AG04450 (cell line): ENCODE measurements at places on chromosomes 7 and 10.
A peak's percentile ranks its signal among the peaks of the same experiment; 100 is the strongest.

DNA sequence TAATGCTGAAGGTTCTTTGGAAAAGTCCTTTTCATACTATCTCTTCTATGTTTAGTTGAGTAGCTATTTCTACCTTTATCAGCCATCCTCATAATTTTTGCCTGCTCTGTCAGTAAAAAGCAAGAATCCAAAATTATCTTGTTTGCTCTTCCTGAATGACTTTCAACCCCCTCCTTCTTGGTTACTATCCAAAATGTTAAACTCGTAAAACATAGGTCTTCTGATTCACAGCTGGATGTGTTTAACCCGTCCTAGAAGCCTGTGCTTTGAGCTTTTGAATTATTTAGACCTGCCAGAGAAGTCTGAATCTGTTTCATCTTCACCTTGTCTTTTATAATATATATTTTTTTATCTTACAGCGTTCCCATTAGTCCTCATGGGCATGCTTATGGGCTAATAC, 136.4 kb upstream of the MDFIC start:
- no peak for DNase-seq

GRCh38 chr7:45682836-45683555, 108.8 kb downstream of the ADCY1 start:
- DNase-seq, result no peak

GRCh38 chr7:5339955-5340354, 57.2 kb downstream of the SLC29A4 start:
- DNase-seq, result no peak

GRCh38 chr10:71326464-71326881, 7.4 kb downstream of the SLC29A3 start:
- no peak for DNase-seq

DNA sequence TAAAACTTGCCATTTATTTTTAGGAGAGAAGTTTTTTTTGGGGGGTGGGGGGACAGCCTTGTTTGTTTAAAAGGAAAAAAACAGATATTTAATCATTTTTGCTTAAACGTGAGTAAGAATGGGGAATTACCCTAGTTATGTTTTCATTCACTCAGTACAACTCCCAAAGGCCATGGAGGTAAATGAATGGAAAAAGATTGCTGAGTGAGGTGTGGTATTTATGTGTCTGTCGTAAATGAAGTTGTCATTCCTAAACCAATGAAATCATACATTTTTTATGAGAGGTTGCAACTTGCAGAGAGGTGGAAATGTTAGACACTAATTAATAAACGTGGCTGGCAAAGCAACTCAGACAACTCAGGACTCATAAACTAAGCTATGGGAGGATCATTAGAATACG, 218.1 kb downstream of the CELF2 start:
- DNase-seq, result no peak

DNA sequence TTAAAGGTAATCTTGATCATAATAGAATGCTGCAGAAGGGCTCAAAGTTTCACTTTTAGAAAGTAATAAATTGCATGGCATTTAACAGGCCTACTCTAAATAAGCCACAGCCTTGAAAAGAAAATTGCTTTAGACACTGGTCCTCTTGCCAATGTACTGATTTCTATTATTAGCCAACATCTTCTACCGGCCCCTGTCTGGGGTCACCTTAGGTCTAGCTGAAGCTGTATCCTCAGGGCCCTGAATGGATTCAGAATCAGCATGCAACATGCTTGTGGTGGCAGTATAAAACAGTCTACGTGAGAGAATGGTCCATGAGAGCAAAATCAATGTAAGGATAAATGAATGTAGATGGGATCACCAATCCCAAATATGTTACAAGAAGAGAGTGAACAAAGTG, 541.9 kb downstream of the PCDH15 start:
- DNase-seq, result no peak

GRCh38 chr10:93589648-93590562, 11.1 kb downstream of the RBP4 start:
- DNase-seq, result no peak

- DNase-seq, result no peak
Measured at GRCh38 chr10:18689498-18689897, 30.3 kb downstream of the ARL5B start.

- no peak for DNase-seq
Measured at GRCh38 chr10:89162596-89162995, 44.5 kb downstream of the CH25H start.

- DNase-seq, result no peak
Measured at GRCh38 chr7:44212581-44213184, 11.9 kb downstream of the YKT6 start.

DNA sequence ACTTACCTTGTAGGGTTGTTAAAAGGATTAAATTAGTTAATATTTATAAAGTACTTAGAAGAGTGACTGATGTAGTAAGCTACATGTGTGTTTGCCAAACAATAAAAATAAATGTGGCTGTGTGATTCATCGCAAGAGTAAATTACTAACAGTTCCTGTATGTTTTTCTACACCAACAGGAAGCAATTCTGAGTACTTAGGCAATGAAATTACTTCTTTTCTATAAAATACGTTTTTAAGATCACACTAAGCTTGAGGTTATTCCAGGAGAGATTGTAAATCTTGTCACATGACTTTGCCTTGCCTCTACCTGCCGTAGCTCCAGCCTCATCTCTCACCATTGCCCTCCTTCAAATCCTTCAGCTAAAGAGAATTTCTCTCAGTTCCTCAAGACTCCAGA, 18.1 kb upstream of the GSTK1 start:
- DNase-seq, result no peak

DNA sequence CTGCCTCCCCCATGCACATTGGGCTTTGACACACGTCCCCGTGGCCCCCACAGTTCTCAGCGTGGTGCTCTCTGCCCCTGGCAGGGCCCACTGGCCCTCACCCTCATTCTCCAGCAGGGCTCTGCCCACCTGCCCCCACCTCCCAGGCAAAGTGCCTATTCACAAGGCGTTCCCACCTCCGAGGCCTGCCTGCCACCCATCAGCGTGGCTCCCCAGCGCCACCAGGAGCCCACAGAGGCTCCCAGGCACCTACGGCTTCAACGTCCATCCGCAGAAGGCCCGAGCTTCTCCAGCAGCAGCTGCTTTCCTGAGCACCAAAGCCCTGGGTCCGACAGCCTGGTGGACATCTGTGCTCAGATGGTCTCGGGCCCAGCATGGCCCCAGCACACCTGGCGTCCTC, 211.8 kb upstream of the PPP2R2D start:
- DNase-seq, result no peak

DNA sequence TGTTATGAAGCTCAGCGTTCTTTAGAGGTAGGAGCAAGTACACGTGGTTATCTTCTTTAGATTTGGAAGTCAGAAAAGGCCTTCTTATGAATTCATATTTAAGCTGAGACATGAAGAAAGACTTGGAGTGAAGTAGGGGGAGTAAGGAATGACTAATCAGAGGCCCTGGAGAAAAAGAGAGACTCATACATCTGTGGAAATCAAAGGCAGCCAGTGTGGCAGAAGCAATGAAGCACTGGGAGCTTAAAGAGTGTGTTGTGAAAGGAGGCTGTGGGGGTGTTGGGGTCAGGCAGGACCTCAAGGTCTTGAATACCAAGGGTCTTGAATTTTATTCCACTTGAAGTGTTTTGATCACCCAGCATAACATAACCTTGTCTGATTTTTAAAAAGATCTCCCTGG, 35.7 kb upstream of the FGL2 start:
- DNase-seq, result no peak

GRCh38 chr10:52644373-52645186, 128.0 kb downstream of the MBL2 start:
- DNase-seq, result no peak

- peak; percentile 65 for DNase-seq
Measured at GRCh38 chr7:137579913-137580640, 236.5 kb upstream of the PTN start.

- no peak for DNase-seq
Measured at GRCh38 chr7:55898287-55898686, 11.0 kb downstream of the ZNF713 start.

DNA sequence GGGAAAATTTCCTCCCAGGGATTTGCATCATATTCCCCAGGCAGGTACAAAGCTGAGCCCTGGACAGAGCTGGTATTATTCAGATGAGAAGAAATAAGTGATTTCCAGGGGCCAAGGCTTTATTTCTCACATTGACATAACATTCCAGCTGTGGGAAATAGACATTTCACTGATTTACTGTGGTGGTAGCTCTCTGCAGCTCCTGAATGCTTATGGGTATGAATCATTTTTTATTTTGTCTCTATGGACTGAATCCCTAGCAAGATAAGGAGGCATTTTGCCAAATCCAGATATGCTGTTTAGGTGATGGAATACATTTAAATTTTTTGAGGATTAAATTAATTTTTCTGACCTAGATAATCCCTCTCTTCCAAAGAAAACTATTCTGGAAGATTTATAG, 97.9 kb downstream of the MTPN start:
- DNase-seq, result no peak

GRCh38 chr7:36287371-36288241, 102.1 kb upstream of the ANLN start:
- DNase-seq, result no peak

- peak; percentile 15 for DNase-seq
Measured at GRCh38 chr10:10038348-10038747, 979.3 kb upstream of the CELF2 start.

- DNase-seq, result no peak
Measured at GRCh38 chr10:132224343-132225072, 37.8 kb downstream of the DPYSL4 start.

DNA sequence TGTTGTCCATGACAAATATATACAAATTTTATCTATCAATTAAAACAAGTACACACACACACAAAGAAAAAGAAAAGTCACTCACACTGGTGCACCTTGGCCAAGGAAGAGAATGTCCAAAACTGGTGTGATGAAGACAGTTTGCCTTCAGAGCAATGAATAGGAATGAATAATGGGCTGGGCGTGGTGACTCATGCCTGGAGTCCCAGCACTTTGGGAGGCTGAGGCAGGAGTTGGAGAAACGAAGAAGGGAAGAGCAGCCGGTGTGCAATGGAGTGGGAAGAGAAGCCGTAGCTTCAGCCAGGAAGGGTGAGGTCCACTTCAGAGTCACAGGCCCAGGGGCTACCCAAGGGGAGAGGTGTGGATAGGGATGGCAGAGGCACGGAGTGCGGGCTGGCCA, 253.6 kb downstream of the CCSER2 start:
- no peak for DNase-seq

DNA sequence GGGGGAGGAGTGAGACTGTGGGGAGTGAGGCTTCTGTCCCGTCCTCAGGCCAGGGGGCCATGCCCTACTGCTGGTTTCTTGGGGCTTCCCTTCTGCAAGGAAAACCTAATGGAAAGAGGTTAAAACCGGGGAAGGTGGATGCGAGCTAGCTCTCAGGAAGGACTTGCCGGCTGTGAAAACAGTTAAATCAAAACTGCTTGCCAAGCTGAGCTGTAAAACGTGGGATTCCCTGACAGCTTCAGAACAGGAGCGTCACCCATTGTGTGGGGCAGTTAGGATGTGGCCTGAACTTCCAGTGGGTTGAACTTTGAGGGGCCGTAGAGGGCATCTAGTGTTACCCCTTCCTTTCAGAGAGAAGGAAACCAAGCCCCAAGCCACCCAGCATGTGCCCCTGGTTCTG, 13.1 kb downstream of the TSPAN15 start:
- DNase-seq, result no peak

- no peak for DNase-seq
Measured at GRCh38 chr10:71569775-71570588, 149.6 kb downstream of the C10orf105 start.

GRCh38 chr7:8491106-8491505, 57.7 kb downstream of the NXPH1 start:
- DNase-seq, result no peak

DNA sequence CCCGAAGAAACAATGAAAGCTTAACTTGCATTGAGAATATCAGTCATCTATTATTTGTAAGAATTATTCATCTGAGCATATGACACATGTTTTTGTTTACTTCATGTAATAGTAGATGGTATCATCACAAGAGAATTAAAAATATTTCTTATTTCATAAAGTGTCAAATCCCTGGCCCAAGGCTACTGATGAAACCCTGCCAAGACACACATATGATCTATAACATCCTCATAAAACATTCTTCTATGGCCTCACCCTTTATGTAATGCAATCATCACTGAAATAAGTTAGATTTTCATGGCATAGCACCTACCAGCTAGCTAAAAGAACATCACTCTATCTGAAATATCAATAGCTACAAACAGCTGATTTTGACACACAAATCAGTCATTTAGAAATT, 385.6 kb upstream of the PHF14 start:
- DNase-seq, result no peak

GRCh38 chr7:43769281-43769680, 10.8 kb downstream of the BLVRA start:
- no peak for DNase-seq

DNA sequence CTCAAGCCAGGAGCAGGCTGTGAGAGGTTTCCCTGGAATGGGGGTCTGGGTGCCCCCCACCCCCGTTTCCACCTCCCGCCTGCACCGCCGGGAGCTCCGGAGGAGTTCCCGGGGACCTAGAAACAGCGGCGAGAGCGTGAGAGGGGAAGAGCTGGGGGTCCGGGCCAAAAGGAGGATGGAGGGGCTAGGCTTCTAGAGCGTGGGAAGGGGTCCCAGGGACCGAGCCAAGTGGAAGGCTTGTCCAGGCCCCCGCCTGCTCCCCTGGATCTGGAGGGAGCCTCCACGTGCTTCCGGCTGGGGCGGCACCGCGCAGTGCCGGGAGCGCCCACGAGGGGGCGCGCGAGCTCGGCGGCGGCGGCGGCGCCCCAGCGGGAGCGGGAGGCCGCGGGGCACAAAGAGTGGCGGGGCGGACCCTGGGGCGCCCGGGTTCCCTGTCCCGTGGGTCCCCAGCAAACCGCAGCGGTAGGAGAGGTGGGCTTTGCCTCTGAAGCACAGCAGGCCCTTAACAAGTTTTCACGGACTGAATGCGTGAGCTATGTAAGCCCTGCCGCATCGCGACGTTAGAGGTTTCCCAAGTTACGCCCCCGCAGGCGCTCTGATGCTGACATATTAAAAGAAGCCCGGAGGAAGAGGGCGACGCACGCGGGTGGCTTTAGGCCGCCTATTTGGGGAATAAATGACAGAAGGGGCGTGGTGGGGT, 104.4 kb upstream of the LRRC4 start:
- no peak for DNase-seq

DNA sequence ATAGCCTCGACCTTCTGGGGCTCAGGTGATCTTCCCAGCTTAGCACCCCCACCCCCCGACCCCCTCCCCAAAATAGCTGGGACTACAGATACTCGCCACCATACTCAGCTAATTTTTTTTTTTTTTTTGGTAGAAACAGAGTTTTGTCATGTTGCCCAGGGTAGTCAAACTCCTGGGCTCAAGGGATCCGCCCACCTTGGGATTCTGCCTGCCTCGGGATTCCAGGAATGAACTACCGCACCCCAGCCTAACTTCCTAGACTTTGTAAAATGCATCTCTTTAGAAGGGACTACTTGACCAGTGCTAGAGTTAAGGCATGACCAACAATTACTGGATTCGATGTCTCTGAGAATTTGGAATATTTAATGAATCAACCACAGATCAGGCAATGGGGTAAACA, 85.9 kb downstream of the MDFIC start:
- no peak for DNase-seq

- DNase-seq, result no peak
Measured at GRCh38 chr10:125455855-125456254, 227.1 kb downstream of the TEX36 start.
